Endothelial cell (in vitro differentiated cells): ENCODE measurements at places on chromosomes 6 and 20. TPM values are rescaled to one million over a fixed set of nuclear protein-coding genes. Genes with fewer than 3 reads are reported as not detected.

DNA sequence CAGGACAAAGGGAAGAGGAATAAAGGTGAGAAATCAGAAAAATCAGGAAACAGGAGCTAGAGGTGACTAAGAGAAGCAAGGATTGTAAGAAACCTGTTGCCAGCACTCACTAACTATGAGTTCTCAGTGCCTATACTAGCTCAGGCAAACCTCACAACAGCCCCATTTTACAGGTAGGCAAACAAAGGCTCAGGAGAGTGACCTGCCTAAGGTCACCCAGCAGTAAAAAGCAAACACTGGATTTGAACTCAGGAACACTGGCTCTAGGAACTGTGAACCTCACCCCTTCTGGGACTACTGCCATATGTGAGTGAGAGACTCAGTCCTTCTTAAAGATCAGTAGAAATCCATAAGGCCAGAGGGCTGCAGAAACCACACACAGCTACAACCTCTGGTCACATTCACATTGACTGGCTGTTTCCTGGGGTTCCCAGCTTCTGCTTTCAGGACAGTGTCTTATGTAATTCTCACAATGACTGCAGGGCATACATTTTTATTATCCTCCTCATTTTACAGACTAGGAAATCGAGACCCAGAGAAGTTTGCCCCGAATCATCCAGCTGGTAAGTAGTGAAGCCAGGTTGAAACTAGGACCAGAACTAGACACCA, 80.7 kb upstream of the MAFB start:
- no peak for DNase-seq

GRCh38 chr6:125485757-125486156, 184.0 kb upstream of the HDDC2 start:
- DNase-seq, result no peak

- DNase-seq, result no peak
These were observed 583.1 kb downstream of the TFAP2A start for GRCh38 chr6:9831783-9832182.

Gene LHFPL5
- not detected for total RNA-seq

Gene SYCP2
- total RNA-seq, result 2.1 TPM

DNA sequence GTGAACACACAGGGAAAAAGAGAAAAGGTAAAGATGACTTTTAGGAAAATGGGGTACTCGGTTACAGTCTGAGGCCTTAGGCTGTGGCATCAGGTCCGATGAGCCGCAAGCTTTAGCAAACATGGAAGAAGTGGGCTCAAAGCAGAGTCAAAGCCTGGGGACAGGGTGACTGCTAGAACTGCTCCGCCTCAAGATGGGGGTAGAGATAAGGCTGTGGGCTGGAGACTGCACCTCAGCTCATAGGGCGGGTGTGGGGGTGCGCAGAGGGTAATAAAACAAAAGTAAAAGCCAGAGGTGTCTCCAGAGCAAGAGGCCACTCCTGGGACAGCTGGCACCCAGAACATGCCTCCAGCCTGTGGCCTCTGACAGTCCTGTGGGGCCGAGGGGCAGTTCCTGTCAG, 21.3 kb upstream of the SYNDIG1 start:
- no peak for DNase-seq

Gene C6orf163
- 4.0 TPM for total RNA-seq

DNA sequence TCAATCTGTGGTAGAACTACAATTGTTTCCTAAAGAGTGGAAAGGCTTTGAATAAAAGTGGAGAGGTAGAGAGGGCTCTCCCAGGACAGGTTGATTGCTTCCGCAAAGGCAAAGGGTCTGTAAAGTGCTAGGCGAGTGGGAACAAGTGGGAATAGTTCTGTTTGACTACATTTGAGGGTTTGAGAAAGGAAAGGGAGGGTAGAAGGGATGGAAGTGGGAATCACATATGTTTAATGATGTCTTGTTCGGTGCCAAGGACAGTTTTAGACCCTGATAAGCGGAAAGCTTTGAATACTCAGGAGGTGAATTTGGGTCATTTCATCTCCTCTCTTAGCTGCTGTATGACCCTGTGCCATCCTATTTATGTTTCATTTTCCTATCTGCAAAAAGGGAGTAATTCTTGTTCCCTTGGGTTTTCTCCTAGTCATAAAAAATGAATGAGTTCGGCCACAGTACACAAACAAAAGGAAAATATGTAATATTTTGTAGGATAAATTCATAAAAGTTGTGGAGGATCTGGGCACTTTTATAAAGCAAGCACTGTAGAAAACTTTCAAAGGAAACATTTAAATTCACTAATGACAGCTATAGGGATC, 1.7 kb upstream of the PIM1 start:
- DNase-seq, result no peak

Gene ADGRG6
- 8.8 TPM for total RNA-seq

DNA sequence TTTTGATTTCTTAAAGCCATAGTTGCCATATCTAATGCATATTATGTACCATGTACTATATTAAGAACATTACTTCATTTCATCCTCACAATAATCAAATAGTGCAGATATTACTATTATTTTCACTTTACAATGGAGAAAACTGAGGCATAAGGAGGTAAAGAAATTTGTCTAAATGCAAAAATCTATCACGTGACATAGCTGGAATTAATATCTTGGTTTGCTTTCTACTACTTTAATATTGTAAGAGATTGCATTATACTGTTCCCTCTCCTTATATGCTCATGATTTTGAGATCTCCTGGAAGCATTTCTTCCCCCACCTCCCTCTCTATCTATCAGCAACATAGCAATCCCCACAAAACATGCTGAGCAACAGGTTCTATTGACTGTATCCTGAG, 330.8 kb upstream of the SPTLC3 start:
- DNase-seq, result no peak

DNA sequence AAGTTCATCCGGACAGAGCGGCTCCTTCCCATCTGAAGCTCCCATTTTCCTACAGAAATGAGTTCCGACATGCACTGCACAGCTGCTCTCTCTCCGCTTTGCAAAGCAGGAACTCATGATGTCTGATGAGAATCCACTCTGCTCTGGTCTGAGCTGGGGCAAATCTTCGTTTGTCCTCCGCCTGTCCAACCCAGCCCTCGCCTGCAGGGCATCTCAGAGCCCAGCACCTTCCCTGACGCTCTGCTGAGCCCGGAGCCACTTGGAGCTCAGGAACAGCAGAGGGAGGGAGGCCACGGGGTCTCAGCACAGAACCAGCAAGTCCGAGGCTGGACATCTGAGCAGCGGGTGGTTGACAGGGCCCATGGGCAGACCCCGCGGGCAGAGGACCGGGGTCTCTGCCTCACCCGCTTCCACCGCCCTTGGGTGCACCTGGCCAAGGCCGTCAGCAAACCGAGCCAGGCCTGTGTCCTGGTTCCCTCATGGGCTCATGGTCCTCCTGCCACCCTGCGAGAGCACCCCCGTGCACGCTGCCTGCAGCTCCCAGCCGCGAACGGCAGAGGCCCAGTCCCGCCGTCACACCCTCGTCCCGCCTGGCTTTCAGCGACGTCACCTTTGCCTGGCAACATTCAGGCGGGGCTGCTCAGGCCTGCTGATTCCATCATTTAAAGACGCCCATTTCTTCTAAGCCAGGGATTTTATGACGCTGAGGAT, 78.5 kb upstream of the BHLHE23 start:
- no peak for DNase-seq

DNA sequence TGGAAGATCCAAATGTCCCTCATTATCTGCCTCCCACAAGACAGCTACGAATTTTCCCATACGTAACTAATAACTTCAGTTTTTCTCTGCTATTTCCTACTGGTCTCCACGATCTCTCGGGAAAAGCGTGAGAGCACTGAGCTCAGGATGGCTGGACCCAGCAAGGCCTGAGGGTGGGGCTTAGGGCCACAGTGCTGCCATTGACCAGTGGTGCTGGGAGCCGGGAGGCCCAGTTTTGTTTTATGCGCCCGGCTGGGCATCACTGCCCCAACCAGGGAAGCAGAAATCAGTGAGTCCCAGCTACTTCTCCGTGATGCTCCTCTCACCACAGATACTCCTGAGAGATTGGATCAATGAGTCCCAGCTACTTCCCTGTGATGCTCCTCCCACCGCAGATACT, 238.4 kb downstream of the LY86 start:
- DNase-seq, result no peak

- no peak for DNase-seq
These were observed 258.8 kb downstream of the SMOC2 start for GRCh38 chr6:168699631-168700295.

- DNase-seq, result no peak
These were observed 405.4 kb downstream of the PREX1 start for GRCh38 chr20:48422242-48422960.

DNA sequence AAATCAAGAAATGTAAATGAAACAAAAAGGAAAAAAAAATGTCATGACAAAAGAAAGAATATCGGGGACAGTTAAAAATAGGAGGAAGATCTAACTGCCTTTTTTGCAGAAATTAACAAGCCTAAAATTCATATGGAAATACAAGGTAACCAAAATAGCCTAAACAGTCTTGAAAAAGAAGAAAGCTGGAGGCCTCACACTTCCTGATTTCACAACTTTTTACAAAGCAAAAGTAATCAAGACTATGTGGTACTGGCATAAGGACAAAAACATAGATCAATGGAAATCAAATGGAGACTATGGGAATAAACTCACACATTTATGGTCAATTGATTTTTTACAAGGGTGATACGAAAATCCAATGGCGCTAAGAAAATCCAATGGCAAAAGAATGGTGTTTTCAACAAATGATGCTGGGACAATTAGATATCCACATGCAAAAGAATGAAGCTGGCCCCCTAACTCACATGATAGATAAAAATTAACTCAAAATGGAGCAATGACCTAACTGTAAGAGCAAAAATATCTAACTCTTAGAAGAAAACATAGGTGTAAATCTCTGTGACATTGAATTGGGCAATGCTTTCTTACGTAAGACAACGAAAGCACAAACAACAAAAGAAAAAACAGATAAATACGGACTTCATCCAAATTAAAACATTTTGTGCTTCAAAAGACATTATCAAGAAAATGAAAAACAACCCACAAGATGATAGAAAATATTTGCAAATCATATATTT, 24.5 kb downstream of the MAP3K5 start:
- no peak for DNase-seq

GRCh38 chr20:54494303-54495006, 19.1 kb downstream of the DOK5 start:
- DNase-seq, result no peak

DNA sequence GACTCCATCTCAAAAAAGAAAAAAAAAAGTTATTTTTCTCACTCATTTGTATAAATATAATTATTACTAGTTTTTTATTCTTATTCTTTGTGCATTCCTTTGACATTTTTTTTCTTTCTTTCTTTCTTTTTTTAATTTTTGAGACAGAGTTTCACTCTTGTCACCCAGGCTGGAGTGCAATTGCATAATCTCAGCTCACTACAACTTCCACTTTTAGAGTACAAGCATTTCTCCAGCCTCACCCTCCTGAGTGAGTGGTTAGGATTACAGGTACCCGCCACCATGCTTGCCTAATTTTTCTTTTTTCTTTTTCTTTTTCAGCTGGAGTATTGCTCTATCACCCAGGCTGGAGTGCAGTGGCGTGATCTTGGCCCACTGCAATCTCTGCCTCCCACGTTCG, 51.4 kb upstream of the JARID2 start:
- DNase-seq, result no peak

GRCh38 chr6:140001005-140001404, 626.6 kb upstream of the CITED2 start:
- DNase-seq, result no peak

DNA sequence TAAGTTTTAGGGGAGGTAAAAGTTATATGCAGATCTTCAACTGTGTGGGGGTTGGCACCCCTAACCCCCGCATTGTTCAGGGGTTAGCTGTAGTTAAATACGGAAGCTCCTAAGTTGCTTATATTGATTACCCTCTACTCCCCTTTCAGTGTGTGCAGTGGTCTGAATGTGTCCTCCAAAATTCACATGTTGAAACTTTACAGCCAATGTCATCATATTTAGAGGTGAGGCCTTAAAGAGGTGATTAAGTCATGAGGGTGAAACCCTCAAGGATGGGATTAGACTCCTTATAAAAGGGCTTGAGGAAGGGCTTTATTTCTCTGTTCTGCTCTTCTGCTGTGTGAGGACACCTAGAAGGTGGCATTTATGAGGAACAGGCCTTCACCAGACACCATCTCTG, 22.3 kb downstream of the TULP4 start:
- DNase-seq, result no peak
